ENCODE measurements at places on chromosomes 2 and 18.

- no peak for DNase-seq
Observed at GRCh38 chr18:36519358-36519757, 221.8 kb downstream of the FHOD3 start.

GRCh38 chr2:70870790-70871189 lies 35.2 kb upstream of the CD207 start:
- no peak for DNase-seq

GRCh38 chr18:7889515-7889914 lies 322.4 kb downstream of the PTPRM start:
- DNase-seq = no peak

DNA sequence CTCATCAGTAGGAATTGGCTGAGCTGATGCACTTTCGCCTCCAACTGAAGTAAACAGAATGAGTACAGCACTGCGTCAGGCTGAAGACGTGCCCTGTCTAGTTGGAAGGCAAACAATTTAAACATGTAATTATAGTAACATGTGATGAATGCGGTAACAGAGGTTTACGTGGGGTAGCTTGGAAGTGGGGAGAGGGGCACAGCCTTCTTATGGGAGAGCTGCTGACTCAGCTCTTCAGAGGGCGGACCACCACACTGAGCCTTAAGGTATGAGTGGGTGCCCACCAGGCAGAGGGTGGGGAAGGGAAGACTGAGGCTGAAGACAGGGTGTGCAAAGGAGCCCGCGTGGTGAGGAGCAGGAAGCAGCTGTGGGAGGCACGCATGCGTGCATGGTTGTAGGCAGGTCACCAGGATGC lies 6.2 kb upstream of the EHD3 start:
- DNase-seq = no peak

- no peak for DNase-seq
Observed at GRCh38 chr2:159613091-159613490, 3.3 kb downstream of the BAZ2B start.

GRCh38 chr2:152510621-152511020 lies 175.6 kb downstream of the FMNL2 start:
- no peak for DNase-seq

GRCh38 chr2:19070886-19071285 lies 287.5 kb downstream of the OSR1 start:
- DNase-seq = no peak

GRCh38 chr2:216195565-216196029 lies 86.4 kb downstream of the XRCC5 start:
- DNase-seq = no peak

DNA sequence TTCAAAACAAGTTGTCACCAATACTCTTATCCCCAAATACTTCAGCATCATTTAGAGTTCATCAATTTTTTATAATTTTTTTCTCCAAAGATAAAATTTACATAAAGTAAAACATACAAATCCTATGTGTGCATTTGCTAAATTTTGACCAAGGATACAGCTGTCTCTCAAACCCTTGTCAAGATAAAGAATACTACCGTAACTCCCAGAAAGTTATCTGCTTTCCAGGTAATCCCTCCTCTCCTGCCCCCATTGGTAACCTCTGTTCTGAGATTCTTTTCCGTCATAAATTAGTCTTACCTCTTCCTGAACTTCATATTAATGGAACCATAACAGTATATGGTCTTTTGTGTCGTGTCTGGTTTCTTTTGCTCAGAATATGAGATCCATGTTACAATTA lies 49.2 kb downstream of the BCL2L11 start:
- no peak for DNase-seq

- DNase-seq = no peak
Observed at GRCh38 chr2:191115804-191116203, 35.0 kb downstream of the STAT4 start.

GRCh38 chr2:204205538-204205937 lies 269.0 kb downstream of the ICOS start:
- no peak for DNase-seq

DNA sequence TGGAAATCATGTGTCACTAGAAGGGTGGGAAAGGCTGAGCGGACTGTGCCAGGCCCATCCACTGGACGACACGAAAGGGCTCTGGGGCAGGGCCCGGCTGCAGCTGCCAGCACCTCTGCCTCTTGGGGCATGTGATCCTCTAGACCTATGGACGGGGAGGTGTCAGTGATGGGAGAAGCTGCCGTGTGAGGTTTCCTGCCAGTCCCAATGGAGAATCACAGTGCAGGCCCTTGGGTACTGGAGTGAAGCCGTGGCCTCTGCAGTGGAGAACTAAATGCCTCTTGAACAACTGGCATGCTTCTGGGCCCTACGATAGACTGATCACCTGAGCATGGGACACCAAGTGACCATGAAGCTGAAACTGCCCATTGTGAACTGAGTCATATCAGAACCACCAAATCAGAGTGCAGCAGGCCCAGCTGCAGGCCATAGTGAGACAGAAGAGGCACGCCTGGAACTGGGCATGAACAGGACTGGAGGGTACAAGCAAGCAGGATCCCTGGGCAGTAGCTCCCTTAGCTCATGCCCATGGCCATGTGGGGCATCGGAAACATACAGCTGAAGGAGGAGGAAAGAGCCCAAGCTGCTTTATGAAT lies 18.8 kb upstream of the RHOB start:
- no peak for DNase-seq

GRCh38 chr2:40210968-40211353 lies 240.9 kb downstream of the SLC8A1 start:
- DNase-seq = no peak

DNA sequence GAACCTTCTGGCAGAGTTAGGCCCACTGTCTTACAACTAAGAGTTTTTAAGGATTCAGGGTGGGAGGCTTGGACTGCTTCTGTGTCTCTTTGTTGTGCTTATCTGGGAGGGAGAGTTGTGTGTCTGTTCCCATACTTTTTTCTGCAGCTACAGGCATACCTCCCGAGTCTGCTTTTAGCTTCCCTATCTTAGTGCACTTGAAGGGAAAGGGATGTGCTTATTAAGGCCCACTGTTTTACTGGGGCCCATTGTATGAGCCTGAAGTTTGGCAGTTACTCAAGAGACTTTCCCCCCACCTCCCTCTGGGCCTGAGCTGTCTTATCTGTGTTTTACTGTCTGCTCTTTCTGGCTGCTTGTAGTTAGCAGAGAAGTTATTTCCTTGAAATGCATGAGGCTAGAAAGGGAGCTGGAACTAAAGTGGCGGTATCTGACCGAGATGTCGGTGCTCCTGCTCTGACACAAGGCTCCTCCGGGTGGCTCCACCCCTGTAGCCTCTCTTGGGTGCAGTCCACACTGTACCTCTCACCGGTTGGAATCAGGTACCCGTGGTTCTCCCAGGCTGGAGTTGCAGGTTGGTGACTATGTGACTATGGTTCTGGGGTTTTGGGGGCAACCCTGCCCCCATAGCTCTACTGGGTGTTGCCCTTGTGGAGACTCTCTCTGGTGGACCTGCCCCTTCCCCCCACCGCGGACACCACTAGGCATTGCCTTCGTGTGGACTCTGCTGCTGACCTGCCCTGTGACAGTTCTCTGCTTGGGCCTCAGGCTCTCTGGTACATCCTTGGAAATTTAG lies 12.9 kb downstream of the UBR3 start:
- DNase-seq = no peak

- no peak for DNase-seq
Observed at GRCh38 chr2:104788742-104789455, 65.0 kb upstream of the POU3F3 start.

GRCh38 chr2:224146356-224147160 lies 107.5 kb upstream of the SERPINE2 start:
- no peak for DNase-seq

DNA sequence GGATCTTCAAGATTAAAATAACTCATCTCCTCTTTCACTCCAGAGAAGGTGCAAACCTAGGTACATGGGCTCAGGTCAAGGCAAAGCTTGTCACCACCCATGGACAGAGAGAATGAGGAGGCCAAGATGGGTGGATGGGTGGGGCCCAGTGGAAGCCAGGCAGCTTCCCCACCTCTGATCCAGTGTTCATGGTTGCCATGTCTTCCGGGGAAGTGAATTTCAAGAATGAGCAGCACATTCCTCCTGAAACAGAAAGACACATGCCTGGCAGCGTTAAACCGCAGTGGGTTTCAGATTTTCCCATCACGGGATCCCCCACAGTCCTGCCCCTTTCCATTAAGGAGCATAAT lies 301.7 kb downstream of the EIPR1 start:
- no peak for DNase-seq

DNA sequence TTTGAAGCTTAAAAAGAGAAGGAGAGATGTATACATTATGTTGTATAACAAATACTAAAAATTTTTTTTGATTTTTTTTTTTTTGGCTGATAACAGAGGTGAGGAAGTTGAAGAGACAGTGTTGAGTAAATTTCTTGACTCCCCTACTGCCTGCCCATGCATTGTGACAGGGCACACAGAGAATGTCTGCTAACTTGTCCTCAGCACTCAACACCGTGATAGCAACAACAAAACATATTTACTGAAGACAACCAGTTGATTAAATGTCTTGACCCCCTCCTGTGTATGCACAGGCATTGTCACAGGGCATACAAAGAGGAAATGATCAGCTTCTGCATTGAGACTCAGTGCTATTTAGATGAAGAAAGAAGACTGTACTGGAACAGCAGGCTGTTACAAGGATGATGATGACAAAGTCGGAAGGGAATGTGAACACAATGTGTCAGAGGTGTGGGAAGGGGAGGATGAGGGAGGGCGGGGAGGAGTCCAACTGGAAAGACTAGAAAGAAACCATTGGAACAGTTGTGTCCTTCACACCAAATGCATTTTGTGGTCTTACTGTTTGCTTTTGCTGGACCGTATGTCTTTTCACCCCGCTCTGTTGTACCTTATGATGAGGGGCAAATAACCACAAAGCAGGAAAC lies 89.5 kb downstream of the CERS6 start:
- DNase-seq = no peak

- no peak for DNase-seq
Observed at GRCh38 chr2:206045251-206045650, 40.7 kb downstream of the INO80D start.

DNA sequence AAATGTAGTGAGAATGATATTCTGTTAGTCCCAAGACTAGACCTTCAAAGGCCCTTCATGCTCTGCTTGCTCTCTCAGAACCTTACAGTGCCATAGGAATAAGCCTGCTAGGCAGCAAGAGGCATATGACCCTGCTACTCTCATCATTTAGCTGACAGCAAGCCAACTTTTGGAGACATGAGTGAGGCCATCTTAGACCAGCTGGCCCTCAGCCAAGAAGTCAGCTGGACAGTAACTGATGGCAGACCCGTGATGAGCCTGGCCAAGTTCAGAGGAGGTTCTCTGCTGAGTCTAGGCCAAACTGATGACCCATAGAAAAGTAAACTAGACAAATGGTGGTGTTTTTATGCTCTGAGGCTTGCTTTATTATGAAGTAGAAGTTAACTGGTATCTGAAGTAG lies 82.6 kb downstream of the C18orf54 start:
- DNase-seq = no peak

DNA sequence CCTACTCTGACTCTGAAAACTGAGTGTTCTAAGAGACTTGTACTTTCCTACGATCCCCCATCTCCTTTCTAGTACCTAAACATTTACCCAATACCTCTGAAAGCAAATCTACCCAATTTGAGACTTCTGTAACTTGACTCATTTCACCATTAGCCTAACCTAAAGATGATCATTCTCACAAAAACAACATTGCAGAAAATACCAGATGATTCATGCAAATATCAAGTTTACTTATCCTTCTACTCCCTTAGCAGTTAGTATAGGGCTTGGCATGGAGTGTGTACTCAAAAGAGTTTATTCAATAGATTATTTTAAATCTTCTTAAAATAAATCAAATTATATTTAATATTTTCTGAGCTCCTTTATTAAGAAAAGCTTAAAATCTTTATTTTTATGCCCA lies 89.6 kb downstream of the NR4A2 start:
- DNase-seq = no peak

DNA sequence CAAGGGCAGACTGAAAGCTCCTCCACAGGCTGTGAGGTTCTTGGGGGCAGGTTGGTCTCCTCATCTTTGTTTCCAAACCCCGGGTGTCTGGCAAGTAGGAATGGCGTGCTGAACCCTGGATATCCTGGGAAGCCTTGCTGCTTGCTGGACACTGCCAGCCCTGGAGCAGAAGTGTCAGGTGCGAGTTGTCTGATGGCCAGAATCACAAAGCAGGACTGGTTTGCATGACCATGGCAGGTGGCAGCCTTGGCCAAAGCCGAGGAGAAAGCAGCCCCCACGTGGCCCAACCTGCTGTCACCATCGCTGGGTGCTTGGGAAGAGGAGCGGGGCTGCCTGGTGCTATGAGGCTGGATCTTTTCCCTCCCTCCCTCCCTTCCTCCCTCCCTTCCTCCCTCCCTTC lies 309.5 kb upstream of the HS6ST1 start:
- DNase-seq = no peak

DNA sequence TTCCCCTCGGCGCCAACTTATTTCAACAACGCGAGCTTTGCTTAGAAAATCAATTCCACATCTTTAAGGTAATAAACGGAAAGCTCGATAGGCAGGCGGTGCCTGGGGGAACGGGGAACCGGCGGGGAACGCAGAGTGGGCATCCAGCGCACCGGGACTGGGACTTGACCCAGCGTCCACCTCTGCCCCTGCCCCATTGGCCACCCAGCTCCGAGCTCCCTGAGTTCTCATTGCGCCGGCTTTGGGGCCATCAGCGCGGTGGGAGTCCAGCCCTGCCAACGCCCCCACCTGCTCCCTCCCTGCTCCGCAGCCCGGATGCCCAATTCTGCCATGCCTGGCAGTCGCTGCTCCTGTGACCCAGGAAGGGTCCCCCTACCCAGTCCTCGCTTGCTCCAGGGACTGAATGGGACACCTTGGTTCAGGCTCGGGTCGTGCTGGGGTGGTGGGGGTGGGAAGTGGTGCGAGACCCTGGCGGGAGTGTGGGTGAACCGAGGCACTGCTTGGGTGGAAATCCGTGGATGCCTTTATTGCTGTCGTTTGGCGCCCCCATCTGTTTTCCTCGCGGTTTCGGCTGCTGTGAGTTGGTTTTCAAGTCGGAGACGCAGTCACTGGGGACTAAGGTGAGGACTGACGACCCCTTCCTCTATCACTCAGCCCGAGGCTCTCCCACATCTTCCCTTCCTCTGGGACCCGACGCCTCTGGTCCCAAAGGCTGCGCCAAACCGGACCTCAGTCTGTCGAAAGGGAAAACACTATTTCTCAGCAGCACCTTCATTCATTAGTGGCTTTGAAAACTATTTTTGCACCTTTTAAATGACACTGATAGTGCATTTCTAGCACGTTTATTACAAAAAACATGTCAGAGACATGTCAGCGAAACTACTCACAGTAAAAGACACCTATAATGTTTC lies 2.4 kb upstream of the EVX2 start:
- no peak for DNase-seq

GRCh38 chr2:65436824-65437221 lies 4.4 kb upstream of the SPRED2 start:
- no peak for DNase-seq

Data from stimulated activated CD4-positive, alpha-beta T cell treated with anti-CD3 and anti-CD28 coated beads, Interleukin-1b, Interleukin-23, amount 100 ng/mL, for 24 hours (primary cell).